ENCODE measurements at places on chromosomes 1 and 21.

- H3K27ac ChIP-seq = no peak overlapping the region
- H3K4me3 ChIP-seq = no peak overlapping the region
- peak; percentile 85 for DNase-seq
- H3K27me3 ChIP-seq = no peaks in the 10 kb centered on the region
- H3K36me3 ChIP-seq = peaks cover 48% of the 10 kb centered on the region
- peaks cover 11% of the 10 kb centered on the region for H3K4me1 ChIP-seq
These were observed 12.8 kb downstream of the PDE9A start for GRCh38 chr21:42666023-42666747.

DNA sequence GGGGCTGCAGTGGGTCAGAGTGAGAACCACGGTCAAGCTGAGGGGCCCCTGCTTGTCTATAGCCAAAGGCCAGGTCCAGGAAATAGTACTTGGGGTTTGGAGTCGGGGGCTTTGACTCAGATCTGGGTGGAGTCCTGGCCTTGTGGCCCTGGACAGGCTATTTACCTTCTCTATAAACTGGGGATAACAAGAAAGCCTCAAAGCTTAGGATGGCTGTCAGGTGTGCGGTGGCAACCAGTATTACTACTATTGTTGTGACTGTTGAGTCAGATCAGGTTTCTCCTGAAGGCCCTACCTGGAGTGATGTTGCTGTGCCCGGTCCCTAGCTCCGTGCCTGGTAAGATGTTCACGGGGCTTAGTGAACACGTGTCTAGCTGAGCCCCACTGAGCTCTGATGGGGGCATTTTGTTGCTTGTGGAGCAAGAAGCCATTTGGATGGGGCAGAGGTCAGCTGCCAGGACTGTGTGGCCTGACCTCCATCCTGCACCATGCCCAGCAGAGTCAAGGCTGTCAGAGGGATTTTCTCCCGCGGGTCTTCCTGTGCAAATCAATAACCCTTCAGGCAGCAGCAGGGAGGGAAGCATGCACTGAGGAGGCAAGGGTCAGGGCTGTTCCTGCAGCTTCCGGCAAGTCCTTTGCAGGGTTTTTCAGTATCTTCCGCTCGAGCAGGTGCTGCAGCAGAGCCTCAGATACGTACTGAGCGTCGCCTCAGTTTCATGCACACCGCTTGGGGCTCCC is 170.3 kb downstream of the CAMTA1 start:
- DNase-seq = no peak
- H3K27me3 ChIP-seq = no peaks in the 10 kb centered on the region
- H3K27ac ChIP-seq = no peak overlapping the region
- H3K4me3 ChIP-seq = no peak overlapping the region
- H3K4me1 ChIP-seq = no peaks in the 10 kb centered on the region

GRCh38 chr1:183840140-183840539 is 35.2 kb downstream of the RGL1 start:
- no peak overlapping the region for H3K4me3 ChIP-seq
- no peaks in the 10 kb centered on the region for H3K4me1 ChIP-seq
- no peaks in the 10 kb centered on the region for H3K36me3 ChIP-seq
- no peak for DNase-seq

- no peak for DNase-seq
- H3K4me3 ChIP-seq = no peak overlapping the region
- H3K27me3 ChIP-seq = no peaks in the 10 kb centered on the region
- no peaks in the 10 kb centered on the region for H3K36me3 ChIP-seq
These were observed 76.4 kb upstream of the DAB1 start for GRCh38 chr1:57500136-57500830.

- no peaks in the 10 kb centered on the region for H3K36me3 ChIP-seq
- H3K27ac ChIP-seq = no peak overlapping the region
- no peak for DNase-seq
These were observed 23.4 kb upstream of the RGS16 start for GRCh38 chr1:182627622-182628021.

GRCh38 chr1:221841983-221842335 is 100.1 kb upstream of the DUSP10 start:
- DNase-seq = no peak
- H3K4me3 ChIP-seq = no peak overlapping the region
- no peaks in the 10 kb centered on the region for H3K36me3 ChIP-seq

- no peak overlapping the region for H3K27ac ChIP-seq
- H3K4me1 ChIP-seq = no peaks in the 10 kb centered on the region
- H3K4me3 ChIP-seq = no peak overlapping the region
- peaks cover 4% of the 10 kb centered on the region for H3K27me3 ChIP-seq
- peak; percentile 95 for DNase-seq
These were observed 25.0 kb upstream of the LAPTM5 start for GRCh38 chr1:30782361-30783255.

- no peaks in the 10 kb centered on the region for H3K36me3 ChIP-seq
- no peak overlapping the region for H3K27ac ChIP-seq
- H3K4me3 ChIP-seq = no peak overlapping the region
- no peaks in the 10 kb centered on the region for H3K27me3 ChIP-seq
- peaks cover 11% of the 10 kb centered on the region for H3K4me1 ChIP-seq
These were observed 246.4 kb upstream of the LRRC7 start for GRCh38 chr1:69321311-69321710.

GRCh38 chr1:184388319-184388889 is 1.6 kb downstream of the C1orf21 start:
- no peak overlapping the region for H3K27ac ChIP-seq
- no peak for DNase-seq
- H3K4me3 ChIP-seq = peak overlapping the region; percentile 89
- H3K4me1 ChIP-seq = no peaks in the 10 kb centered on the region
- H3K27me3 ChIP-seq = peaks cover 61% of the 10 kb centered on the region
- no peaks in the 10 kb centered on the region for H3K36me3 ChIP-seq

DNA sequence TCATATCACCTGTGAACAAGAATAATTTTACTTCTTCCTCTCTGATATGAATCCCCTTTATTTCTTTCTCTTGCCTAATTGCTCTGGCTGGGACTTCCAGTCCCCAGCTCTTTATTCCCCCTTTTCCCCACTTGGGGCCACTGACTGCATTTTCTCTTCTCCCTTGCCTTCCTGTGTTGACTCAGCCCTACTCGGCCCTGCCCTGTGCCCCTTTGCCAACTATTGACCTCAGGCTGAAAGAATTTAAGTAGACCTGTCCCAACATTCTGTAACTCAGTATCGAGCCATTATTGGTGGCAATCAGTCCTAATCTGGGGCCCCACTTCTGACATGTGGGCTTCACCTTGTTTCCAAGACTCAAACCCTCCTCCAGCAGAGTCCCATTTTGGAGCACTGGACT is 60.6 kb upstream of the STUM start:
- no peaks in the 10 kb centered on the region for H3K36me3 ChIP-seq
- H3K27me3 ChIP-seq = no peaks in the 10 kb centered on the region
- H3K4me3 ChIP-seq = no peak overlapping the region
- DNase-seq = no peak
- no peak overlapping the region for H3K27ac ChIP-seq
- no peaks in the 10 kb centered on the region for H3K4me1 ChIP-seq

GRCh38 chr1:234154320-234155251 is 218.7 kb upstream of the COA6 start:
- no peaks in the 10 kb centered on the region for H3K27me3 ChIP-seq
- peak; percentile 65 for DNase-seq
- H3K27ac ChIP-seq = no peak overlapping the region
- H3K36me3 ChIP-seq = no peaks in the 10 kb centered on the region

DNA sequence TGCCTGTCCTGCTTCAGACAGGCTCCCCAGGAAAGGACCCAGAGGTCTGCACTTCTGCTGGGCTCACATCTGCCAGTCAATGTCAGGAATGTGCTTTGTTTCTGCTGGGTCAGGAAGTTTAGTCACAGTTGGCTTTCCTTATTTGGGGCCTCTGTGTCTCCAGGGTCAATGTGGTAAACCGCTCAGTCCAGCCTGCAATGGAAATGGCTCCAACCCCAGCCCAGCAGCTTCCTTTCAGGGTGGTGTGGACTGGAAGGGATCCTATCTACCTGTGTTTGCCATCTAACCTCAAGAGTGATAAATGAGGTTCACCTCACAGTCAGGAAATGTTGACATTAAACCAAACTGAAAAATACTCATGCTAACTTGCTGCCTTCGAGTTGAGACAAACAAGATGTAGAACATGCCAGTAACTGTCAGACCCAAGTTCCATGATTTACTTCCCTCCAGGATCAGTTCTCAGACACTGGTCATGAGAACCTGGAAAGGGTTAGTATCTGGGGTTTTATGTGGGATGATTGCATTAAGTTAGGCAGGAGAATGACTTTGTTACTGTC is 20.3 kb downstream of the ENO1 start:
- peak; percentile 62 for DNase-seq
- H3K36me3 ChIP-seq = peaks cover 61% of the 10 kb centered on the region
- H3K27me3 ChIP-seq = peaks cover 9% of the 10 kb centered on the region
- peaks cover 3% of the 10 kb centered on the region for H3K4me1 ChIP-seq
- H3K27ac ChIP-seq = peak overlapping the region; percentile 79

- DNase-seq = no peak
- H3K4me3 ChIP-seq = no peak overlapping the region
- H3K27ac ChIP-seq = no peak overlapping the region
- no peaks in the 10 kb centered on the region for H3K36me3 ChIP-seq
- no peaks in the 10 kb centered on the region for H3K27me3 ChIP-seq
These were observed 106.7 kb downstream of the TM2D1 start for GRCh38 chr1:61618193-61618592.

GRCh38 chr1:25245809-25246599 is 1.2 kb downstream of the RSRP1 start:
- no peak for DNase-seq
- H3K36me3 ChIP-seq = peaks cover 54% of the 10 kb centered on the region

- peaks cover 8% of the 10 kb centered on the region for H3K27me3 ChIP-seq
- no peaks in the 10 kb centered on the region for H3K4me1 ChIP-seq
- H3K27ac ChIP-seq = no peak overlapping the region
- no peak for DNase-seq
These were observed 21.3 kb downstream of the SLC9C2 start for GRCh38 chr1:173581383-173582079.

GRCh38 chr1:236619398-236619797 is 15.1 kb upstream of the HEATR1 start:
- no peak overlapping the region for H3K4me3 ChIP-seq
- H3K27ac ChIP-seq = no peak overlapping the region
- H3K36me3 ChIP-seq = no peaks in the 10 kb centered on the region
- no peaks in the 10 kb centered on the region for H3K27me3 ChIP-seq

DNA sequence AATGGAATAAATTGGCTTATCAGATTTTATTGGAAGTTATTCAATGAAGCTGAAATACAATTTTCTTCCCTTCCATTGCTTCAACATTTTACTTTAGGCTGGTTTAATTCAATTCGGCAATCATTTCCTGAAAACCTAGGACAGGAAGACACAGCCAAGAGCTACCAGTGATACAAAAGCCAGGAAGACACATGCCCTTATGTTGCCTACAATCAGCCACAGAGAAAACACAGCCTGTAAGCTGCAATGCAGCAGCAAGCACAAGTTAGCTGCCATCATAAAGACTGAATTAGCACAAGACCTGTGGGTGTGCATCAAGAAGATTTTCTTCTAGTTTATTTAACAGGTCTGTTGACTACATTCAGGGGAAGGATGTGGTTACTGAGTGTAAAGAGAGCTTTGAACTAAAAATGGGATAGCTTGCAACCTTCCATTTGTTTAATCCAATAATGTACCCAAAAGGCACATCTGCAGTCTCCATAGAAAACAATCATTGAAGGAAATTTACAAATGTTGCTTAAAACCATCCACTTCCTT is 193.8 kb downstream of the KCNH1 start:
- no peak for DNase-seq
- H3K36me3 ChIP-seq = no peaks in the 10 kb centered on the region
- no peak overlapping the region for H3K27ac ChIP-seq
- no peaks in the 10 kb centered on the region for H3K27me3 ChIP-seq
- H3K4me3 ChIP-seq = no peak overlapping the region

DNA sequence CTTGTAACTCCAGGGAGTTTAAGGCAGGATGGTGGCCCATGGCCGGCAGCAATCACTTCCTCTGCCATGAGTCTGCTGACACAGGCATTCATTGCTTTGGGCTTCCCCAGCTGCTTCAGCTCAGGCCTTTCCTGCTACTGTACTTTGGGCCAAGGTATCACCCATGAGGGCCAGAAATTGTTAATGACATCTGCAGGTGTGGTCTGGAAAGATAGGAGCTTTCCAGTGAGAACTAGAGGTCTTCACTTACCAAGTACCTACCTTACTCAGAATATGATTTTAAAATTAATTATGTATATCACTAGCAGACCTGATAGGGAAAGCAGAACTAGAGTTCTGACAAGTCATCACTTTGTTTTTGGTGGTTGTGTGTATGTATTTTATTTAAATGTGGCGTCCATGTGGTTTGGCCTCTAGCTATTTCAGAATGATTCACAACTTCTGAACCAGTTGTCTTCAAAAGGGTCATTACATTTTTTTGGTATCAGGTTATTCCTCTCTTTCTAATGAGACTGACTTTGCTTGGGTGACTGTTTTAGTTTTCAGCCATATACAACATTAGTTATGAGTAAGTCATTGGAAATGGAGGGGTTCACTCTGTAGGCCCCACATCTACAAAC is 2.7 kb downstream of the RGL1 start:
- no peak overlapping the region for H3K27ac ChIP-seq
- H3K27me3 ChIP-seq = peaks cover 69% of the 10 kb centered on the region
- H3K4me1 ChIP-seq = no peaks in the 10 kb centered on the region
- H3K4me3 ChIP-seq = no peak overlapping the region
- H3K36me3 ChIP-seq = no peaks in the 10 kb centered on the region
- DNase-seq = no peak

GRCh38 chr21:26443867-26444266 is 129.2 kb downstream of the CYYR1 start:
- H3K27ac ChIP-seq = no peak overlapping the region
- peaks cover 1% of the 10 kb centered on the region for H3K4me1 ChIP-seq
- H3K36me3 ChIP-seq = no peaks in the 10 kb centered on the region
- no peak for DNase-seq

DNA sequence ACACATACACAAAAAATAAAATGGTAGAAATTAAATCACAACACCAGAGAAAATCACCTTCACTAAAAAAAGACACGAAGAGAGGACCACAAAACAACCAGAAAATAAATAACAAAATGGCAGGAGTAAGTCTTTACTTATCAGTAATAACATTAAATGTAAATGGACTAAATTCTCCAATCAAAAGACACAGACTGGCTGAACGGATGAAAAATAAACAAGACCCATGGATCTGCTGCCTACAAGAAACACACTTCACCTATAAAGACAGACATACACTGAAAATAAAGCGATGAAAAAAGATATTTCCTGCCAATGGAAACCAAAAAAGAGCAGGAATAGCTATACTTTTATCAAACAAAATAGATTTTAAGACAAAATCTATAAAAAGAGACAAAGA is 73.6 kb downstream of the ZZZ3 start:
- H3K36me3 ChIP-seq = peaks cover 13% of the 10 kb centered on the region
- DNase-seq = no peak
- H3K27me3 ChIP-seq = no peaks in the 10 kb centered on the region

Measured in endodermal cell (in vitro differentiated cells).